ENCODE measurements at places on chromosomes 6 and 20.

DNA sequence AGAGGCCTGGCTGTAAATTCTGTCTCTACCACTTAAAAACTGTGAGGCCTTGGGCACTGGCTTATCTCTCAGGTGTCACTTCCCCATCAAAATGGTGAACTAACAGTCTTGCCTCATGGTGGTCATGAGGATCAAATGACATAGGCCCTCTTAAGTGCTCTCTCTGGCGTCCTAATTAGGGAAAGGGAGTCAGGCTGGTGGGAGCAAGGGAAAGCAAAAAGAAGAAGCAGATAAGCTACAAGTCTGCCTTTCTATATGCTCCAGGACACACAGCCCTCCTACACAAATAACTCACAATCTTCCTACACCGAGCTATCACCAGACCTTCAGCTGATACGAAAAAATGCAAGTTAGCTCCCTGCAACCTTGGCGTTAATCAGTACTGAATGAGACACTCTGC is 19.5 kb upstream of the SLC22A16 start:
- DNase-seq = no peak

GRCh38 chr6:126285871-126286365 is 54.0 kb upstream of the CENPW start:
- no peak for DNase-seq

- no peak for DNase-seq
These were observed 56.1 kb upstream of the PRND start for GRCh38 chr20:4665591-4665990.

DNA sequence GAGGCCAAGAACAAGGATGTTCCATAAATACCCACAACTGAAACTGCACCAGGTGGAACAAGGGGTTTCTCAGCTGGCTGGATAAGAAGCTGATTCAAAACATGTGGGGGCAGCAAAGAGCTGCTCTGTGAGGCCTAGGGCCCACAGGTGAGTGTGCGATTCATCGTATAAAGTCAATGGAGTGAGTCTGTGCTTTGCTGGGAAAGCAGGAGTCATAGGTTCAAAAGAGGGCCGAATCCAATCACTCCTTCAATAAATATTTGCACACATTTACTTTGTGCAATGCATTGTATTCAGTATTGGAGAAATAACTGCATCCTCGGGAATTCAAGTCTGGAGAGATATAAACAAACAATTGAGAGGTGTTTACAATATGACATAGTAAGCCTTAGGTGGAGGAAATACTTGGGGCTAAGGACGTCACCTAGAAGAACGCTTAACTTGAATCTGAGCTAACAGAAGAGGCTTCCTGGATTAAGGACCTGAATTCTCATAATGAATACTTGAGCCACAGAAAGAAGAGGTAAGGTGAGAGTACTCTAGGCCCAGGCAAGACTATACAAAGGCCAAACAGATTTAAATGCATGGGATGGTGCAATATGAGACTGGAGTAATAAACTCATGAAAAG is 83.7 kb upstream of the TMEM30A start:
- peak; percentile 27 for DNase-seq

DNA sequence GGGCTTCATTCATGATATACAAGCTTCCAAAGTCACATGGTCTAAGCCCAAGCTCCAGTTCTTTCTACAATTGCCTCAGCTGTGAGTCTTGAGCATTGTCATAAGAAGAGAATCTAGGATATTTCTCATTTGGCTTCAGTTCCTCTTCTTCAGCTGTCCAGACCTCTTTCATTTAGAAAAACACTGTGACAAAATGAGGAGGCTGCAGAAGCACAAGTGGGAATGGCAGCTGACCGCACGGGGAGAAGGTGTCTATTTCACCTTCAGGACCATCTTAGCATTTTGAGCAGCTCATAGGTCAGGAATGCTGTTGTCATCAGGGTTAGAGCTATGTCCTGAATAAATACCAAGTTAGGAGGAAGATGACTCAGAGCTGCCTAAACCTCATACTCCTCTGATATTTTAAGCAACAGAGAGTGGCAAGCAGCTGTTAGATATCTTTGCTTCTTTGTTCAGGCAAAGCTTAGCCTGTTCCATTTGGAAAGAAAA is 390.1 kb upstream of the CITED2 start:
- no peak for DNase-seq

GRCh38 chr6:27547157-27548075 is 74.5 kb upstream of the ZNF184 start:
- no peak for DNase-seq

Measured in NCI-H1105 (cell line).